Fibroblast of skin of scalp (primary cell): ENCODE measurements at places on chromosomes 3 and 15.

DNA sequence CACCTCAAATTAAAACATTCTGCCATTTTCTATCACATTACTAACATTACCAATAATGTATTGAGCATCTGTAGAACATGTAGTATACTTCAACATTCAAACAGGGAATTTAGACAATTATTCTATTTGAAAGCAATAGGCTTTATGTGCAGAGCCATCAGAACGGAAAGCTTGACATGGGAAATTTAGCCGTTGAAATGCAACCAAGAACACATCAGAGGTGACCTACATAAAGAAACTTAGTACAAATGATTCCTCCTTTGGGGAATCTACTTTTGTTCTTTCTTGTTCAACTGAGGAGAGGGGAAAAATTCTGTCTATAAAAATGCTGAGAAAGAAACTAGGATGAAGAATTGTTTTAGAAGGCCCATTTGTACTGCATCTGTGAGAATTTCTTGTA is 38.6 kb upstream of the RBMS3 start:
- no peak for DNase-seq

DNA sequence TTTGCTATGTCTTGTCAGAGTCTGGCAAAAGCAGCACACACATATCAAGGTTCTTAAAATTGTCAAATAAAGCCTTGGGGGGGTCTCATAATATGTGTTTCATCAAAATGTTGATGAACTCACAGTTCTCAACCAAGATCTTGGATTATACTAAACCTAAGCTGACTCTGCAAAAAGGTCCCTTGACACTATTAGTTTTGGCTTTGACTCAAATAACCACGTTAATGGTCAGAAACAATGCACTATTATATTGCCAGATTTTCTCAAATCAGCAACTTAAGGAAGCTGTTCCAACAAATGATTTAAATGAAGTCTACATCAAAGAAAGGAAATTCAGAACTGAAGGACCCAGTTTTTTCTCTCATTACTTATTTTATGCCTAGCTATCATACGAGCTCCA is 1063.9 kb downstream of the ROBO1 start:
- DNase-seq = no peak

DNA sequence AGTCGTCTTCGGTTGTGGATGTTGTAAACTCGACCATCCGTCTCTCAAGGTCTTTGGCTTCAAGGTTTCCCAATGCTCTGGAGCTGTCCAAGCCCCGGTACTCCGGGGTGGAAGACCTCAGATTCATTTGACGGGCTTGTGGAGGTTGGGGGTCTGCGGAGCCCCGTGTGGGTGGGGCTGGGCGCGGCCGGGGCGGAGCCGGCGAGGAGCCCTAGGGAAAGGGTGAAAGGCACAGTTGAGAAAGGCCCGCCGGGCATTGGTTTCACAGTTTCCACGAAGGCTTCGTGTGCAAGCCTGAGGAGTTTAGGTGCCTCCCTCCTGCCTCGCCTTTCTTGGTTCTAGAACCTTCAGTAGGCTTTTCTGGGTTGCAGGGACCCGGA is 360 bp upstream of the MGA start:
- no peak for DNase-seq

DNA sequence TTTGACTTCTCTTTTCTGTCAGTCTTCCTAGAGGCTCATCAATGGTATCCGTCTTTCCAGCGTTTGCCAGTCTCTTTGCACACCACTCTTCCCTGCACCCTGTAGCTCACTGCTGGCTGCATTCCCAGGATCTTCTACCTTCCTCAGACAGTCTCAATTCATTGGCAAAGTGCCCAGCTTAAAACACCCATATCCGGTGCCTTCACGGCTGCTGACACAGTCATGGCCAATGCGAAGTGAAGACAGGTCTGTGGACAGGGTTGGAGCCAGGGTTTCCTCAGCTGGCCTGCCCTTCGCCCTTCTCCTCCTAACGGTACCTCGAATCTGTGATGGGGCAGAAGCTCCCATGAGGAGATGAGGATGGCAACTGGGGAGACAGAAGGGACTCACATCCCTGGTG is 36.1 kb downstream of the PTH1R start:
- peak; percentile 78 for DNase-seq

- DNase-seq = no peak
Observed at GRCh38 chr3:137767538-137768360, 3.6 kb downstream of the SOX14 start.

DNA sequence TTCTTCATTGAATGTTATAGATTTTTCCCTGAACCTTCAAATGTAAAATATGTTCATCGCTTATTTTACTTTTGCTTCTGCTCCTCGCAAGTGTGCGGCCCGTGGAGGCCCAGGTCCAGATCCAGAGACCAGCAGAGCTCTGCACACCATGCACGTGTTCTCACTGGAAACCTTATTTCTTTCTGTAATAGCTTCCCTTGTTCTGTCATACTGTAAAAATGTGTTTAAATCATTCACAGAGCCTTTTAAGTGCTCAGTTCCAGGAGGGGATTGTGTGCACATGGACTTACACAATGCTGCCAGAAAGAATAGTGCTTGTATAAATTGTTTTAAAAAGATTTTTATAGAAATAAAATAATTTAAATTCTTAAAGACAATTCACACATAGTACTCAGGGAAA is 359.3 kb downstream of the GABRG3 start:
- DNase-seq = no peak

DNA sequence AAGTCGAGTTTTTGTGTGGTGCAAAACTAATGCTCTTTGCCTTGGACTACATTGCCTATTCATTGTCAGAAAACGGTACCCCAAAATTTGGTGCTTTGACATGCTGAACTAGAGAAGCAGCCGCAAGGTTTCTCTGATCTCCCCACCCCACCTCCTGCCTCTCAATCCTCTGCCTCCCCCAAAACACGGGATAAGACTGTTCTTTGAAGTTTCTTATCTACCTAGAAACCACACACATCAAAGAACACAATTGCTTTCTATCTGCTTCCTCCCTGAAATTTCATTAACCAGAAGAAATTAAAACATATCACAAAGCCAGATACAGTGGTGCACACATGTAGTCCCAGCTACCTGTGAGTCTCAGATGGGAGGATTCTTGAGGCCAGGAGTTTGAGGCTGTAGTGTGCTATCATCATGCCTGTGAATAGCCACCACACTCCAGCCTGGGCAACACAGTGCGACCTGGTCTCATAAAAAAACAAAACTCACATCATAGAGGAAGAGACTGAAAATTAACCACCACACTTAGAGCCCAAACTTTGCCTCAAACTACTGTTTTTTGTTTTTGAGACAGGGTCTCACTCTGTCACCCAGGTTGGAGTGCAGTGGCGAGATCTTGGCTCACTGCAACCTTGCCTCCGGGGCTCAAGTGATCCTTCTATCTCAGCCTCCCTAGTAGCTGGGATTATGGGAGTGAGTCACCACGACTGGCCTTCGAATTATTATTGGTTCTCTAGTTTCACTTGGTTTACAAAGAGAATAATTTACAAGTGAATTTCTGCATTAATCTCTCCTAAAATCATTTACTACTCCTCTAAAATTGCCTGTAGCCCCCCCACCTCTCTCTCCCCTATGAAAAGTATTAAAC is 2.7 kb upstream of the PCNP start:
- no peak for DNase-seq

DNA sequence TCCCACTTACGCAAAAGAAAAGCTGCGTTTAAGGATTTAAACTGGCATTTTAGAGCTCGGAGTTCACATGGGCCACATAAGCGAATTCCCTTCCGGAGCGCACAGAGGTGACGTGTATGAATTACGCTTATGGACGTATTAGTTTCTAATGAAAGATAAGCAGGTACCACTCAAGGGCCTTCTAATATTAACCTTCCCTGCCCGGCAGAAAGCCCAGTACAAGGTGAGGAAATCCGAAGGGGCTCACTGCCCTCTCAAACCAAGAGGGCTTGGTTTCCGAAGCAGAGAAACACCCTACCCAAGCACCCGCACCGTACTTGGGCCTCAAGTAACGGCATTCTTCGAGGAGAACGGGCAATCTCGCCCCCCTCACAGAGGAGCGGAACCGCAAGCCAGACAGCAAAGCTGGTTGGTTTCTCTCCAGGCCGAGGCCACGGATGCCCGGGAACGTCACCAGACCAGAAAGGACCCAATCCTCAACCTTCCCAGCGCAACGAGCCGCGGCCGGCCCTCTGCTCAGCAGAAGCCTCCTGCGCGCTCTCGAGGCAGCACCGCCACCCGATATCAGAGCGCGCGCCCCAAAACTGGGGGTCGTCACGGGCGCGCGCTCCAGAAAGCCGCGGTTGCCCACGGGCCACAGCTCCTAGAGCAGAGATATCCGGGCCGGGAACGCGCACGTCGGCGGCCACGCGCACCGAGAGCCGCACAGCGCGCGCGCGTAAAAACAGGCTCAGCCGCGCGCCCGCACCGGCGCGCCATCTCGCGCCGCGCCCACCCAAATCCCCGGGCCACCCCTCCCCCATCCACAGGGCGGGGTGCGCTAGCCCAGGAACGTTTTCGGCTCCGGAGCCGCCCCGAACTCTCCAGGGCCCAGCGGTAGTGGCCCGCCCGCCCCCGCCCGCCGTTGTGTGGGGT is 676 bp downstream of the QRICH1 start:
- DNase-seq = peak; percentile 80

DNA sequence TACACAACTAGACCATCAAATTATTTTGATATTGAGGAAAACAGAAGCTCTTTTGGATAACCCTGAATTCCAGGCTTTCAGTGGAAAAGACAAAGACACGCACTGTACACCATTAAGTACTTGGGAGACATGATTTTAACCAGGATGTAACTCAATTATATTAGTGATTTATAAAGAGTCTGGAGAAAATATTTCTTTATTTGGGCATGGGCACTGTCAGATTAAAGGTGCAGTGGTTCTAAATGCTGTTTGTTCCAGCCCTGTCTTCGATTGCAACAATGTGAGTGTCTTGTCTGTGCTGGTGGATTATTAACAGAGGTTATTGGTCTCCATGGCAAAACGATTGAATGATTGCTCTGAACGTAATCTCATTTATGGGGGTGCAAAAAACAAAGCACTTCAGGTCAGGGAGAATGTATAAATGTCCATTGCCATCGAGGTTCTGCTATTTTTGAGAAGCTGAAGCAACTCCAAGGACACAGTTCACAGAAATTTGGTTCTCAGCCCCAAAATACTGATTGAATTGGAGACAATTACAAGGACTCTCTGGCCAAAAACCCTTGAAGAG is at the start of gene TM4SF4:
Gene TM4SF4 (plus strand): TSS at position 448 of the 568 bp plus-strand sequence. CDS start 181 bp downstream, outside the sequence.
- no peak for DNase-seq

DNA sequence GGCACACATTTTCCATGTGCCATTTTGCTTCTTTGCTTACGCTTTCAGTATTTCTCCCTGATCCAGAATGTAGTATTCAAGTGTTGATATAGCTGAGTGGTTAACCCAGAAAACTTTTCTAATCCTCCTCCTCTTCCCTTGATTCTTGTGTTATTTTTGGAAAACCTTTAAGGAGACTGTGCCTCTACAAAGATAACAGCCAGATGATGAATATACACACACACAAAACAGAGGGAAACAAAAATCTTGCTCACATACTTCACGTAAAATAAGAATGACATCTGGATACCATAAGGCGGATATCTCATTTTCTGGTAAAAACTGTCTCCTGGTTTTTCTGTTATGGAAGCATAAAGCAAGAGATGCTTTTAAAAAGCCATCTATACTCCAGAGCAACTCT is 295.8 kb upstream of the THBS1 start:
- peak; percentile 63 for DNase-seq

- peak; percentile 62 for DNase-seq
Observed at GRCh38 chr3:171873580-171873979, 30.4 kb downstream of the TMEM212 start.

GRCh38 chr15:55856506-55857164 is 113.7 kb upstream of the PRTG start:
- DNase-seq = no peak

DNA sequence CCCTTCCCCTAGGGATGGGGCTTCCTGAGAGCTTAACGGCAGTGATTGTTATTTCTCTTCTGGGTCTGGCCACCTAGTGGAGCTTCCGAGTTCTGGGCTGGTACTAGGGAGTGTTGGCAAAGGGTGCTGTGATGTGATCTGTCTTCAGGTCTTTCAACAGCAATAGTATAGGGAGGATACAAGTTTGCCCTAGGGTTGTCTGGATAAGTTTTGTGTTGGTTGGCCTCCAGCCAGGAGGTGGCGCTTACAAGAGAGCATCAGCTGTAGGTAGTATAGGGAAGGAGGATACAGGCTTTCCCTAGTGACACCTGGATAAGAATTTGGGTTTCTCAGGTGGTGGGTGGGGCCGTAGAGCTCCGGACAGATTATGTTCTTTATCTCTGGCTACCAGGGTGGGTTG is 19.2 kb upstream of the CPOX start:
- DNase-seq = no peak

GRCh38 chr3:16808393-16809107 is 76.2 kb upstream of the PLCL2 start:
- no peak for DNase-seq

GRCh38 chr3:30511524-30512251 is 94.7 kb upstream of the TGFBR2 start:
- DNase-seq = peak; percentile 95

DNA sequence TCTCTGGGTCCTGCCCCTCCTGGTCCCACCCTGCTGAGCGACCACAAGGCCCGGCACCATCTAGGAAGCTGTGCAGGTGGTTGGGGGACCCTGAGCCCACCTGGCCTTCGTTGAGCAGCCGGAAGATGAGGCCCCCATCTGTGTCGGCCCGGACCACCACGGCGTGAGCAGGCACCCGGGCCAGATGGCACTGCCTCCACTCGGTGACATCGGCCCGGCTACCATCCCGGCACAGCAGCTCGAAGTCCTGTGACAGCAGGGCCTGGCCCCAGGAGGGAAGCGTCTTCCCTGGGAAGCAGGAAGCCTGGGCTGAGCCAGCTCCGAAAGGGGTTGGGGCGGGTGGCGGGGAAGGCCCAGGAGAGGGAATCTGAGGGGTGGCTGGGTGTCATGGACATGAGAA is 12.6 kb downstream of the MELTF start:
- no peak for DNase-seq

- DNase-seq = no peak
Observed at GRCh38 chr3:86794361-86795065, 196.4 kb downstream of the VGLL3 start.

DNA sequence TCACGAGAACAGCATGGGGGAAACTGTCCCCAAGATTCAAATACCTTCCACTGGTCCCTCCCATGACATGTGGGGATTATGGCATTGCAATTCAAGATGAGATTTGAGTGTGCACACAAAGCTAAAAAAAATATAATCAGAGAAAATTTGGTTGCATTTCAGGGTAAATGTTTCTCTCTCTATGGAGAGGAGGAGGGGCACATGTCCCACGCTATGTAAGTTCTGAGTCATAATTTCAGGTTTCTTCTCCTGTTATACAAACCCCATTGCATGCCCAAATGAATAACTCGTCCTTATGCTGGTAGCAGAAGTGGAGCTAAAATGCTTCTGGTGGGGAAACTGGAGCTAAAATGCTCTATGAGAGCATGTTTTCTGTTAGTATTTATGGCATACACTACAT is 209.7 kb upstream of the DCBLD2 start:
- no peak for DNase-seq

GRCh38 chr3:101009386-101009785 is 16.2 kb upstream of the ABI3BP start:
- no peak for DNase-seq

GRCh38 chr15:39869254-39869653 is 50.8 kb downstream of the GPR176 start:
- no peak for DNase-seq
